ENCODE measurements at places on chromosomes 11 and 22.
A peak's percentile ranks its signal among the peaks of the same experiment; 100 is the strongest.

GRCh38 chr22:45790401-45790800 lies 118.8 kb downstream of the ATXN10 start:
- no peak for DNase-seq

- no peak for DNase-seq
Observed at GRCh38 chr11:31798057-31798553, 13.0 kb downstream of the PAX6 start.

DNA sequence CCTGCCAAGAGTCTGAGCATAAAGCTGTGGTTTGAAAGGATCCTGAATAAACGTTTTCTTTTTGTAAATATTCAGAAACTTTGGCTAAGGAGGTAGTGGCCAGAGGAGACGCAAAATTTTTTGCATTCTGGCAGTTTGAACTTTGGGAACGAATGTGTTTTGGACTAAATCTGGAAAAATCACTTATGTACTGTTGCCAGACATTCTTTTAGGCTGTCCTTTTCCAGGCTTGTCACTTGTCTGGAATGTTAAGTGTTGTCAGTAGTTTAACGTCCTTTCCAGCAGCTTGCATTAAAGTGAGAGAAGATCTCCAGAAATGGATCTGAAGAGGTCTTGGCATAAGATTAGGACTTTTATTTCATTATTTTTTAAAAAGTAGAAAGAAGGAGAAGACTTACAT lies 18.5 kb downstream of the SPECC1L start:
- DNase-seq = no peak

DNA sequence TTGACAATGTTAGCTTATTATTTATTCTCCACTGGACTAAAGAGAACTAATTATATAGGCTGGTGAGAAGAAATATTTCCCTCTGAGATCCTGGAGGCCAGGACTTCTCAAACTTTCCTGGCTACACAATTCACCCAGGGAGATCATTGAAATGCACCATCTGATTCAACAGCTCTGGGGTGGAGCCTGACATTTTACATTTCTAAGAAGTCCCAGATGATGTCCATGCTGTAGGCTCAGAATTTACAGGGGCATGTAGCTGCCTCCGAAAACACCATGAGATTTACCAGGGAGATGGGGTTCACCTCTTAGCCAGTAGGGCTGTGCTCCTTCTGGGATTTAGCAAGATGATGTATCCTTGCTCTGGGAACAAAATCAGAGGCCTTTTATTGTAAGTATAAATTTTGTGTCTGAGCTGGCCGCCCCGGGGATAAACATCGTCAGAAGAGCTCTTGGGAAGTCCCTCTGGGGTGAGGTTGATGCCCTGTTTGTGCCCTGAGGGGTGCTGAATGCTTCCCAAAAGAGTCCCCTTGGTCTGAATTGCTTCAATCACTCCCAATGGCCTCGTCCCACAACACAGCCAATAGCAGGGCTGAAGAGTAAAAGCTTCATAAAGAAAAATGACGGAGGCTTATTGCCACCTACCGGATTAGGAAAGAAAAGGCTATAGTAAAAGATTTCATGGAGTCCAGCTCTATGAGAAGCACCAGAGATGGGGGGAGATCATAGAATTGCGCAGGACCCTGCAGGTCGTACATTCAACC lies 33.4 kb upstream of the API5 start:
- DNase-seq = peak; percentile 22

DNA sequence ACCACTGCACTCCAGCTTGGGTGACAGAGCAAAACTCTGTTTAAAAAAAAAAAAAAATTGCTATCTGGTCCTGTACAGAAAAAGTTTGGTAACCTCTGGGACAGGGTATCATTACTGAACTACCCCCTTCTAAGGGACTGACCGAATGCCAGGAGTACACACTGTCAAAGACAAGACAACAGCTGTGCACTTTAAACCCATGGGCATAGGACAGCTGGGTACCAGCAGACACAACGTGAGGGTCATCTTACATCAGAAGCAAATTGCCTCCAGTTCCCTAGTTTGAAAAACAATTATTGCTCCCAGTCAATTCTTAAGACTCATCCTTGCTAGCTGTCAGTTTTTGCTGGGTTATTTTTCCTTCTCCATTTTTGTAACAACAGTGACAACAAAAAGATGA lies 17.8 kb downstream of the CD59 start:
- no peak for DNase-seq

DNA sequence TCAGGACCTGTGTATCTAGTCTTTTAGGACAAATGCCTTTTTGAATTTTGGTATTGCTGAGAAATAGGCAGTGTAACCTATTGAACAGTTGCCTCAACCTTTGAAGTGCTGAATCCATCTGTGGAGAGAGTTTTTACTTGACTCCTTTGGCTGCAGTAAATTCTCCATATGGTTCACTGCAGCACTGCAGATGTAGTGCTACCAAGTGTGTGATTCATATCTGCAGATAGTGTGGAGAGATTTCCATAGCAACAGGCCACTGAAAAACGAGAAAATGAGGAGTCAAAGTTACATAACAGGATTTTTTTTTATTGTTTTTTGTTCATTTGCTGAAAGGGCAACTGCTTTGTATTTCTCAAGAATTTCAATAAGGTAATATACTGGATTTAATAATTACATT lies 356.1 kb downstream of the RAB38 start:
- DNase-seq = no peak

DNA sequence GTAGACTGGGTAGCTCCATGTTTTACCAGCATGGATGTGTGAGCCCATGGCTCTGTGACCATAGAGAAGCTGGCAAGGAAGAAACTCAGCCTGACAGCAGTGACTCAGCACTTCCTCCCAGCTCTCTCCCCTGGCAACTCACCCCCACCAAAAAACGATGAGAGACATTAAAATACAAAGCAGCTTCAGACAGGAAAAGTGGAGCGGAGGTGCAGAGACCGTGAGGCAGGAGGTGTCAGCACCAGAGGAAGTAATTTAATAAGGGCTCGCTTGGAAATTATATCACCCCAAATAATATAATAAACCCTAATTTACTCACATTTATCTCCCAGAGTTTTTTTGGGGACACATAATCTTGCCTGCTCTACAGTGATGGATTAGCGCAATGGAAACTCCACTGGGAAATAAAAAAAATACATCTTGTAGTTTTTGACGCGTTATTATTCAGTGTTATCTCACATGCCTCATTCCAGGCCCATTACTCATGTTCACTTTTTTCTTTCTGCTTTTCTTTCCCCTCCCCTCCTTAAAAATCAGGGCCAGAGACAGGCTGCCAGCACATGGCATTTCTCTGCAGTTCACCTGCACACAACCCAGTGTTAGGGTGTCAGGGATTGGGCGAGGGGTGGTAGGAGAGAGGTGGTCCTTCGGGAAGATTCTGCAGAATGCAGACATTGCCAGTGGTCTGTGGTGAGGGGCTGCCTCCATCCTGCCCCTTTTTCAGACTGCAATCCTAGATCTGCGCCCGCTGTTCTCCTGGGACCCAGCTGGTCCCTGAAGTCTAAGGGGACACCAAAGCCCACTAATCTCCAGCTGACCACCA lies 170.8 kb downstream of the BUD13 start:
- DNase-seq = no peak

GRCh38 chr22:24413736-24414385 lies 13.5 kb upstream of the ADORA2A start:
- DNase-seq = no peak

DNA sequence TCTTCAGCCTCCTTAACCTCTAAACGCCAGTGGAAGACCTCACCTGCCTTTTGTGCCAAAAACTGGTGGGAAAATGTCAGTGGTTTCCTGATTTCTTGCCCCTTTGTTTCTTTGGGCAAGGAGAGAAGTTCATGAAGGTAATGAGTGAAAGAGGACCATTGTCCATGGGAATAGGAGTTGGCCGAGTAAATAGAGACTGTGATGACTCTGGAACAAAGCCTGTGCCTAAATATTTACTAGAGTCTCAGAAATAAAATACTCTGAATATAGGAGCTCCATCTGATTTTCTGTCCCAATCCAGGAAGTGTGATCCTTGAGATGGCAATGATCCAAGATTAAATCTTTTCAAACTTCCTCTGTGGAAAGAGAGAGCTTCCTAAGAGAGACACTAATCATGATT lies 12.0 kb downstream of the SLC5A1 start:
- DNase-seq = no peak

DNA sequence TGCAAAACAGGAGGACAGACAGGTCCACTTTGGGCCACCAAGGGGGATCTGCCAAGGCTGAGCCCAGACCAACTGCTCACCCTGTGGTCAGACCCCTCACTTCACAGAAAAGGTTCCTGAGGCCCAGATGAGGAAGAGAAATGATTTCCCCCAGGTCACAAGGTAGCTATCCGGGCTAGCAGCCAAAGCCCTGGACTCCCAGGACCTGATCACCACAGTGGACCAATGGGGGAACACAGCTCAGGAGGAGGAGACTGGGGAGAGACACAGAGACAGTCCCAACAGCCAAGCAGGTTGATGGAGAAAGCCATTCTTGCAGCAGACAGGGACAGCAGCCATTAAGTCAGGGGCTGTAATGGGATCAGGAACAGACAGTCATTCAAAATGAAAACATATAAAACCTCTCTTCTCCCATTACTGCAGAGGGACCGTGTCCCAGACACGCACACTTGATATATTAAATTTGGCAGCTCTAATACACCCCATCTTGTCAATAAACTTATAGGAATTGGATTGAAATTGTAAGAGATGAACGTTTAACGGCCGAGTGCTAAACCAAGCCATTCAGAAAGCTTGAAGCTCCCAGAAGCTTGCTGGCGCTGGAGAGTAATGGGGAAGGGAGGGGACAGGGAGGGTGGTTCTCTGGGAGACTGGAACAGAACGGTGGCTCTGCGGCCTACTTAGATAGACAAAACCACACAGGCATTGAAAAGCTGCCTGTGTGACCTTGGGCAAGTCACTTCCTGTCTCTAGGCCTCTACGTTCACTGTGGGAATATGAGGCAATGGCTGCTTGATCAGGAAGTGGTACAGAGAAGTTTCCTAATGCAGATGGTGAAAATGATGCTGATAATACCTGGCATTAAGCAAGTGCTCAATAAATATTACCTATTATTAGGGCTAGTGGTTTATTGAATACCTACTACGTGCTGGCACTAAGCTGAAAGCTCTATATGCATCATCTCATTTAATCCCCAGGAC lies 16.0 kb downstream of the ZMAT5 start:
- DNase-seq = no peak

- no peak for DNase-seq
Observed at GRCh38 chr11:68545796-68546195, 85.2 kb downstream of the PPP6R3 start.

- no peak for DNase-seq
Observed at GRCh38 chr22:43533156-43533530, 121.3 kb downstream of the MPPED1 start.

- no peak for DNase-seq
Observed at GRCh38 chr11:68122936-68123539, 1.9 kb upstream of the CHKA start.

DNA sequence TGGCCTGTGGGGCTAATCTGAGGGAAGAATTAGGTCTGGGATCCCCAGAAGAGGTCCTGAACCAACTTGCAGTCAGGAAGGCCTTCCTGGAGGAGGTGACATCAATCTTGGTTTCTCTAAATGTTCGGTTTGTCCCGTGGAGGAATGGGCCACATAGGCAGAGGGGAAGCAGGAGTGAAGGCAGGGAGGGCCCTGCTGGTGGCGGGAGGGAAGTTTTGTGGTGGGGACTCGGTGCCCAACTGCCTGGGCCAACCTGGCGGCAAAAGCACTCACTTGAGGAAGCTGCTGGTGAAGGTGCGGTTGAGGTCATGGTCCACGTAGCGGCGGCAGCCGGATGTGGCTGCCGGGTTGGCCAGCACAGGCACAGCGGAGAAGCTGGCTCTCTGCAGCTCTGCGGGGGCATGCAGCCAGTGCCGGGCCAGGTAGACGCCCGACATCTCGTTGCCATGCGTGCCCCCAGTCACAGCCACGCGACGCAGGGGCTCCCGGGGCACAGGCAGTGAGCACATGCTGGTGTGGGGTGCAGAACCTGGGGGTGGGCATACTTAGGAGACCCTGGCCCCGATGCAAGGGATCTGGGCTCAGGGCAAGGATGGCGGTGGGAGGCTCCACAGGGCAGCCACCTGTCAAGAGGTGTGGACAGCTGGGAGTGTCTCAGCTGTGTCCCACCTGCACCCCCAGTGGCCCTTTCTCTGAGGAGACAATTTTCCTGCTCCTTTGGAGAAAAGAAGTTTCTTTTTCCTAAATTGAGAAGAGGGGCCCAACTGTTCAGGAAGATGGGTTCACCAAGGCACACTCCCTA lies 3.8 kb downstream of the ACY3 start:
- no peak for DNase-seq

- DNase-seq = no peak
Observed at GRCh38 chr11:27209562-27210005, 153.4 kb downstream of the CCDC34 start.

GRCh38 chr11:63552921-63553320 lies 10.3 kb downstream of the PLAAT2 start:
- no peak for DNase-seq

DNA sequence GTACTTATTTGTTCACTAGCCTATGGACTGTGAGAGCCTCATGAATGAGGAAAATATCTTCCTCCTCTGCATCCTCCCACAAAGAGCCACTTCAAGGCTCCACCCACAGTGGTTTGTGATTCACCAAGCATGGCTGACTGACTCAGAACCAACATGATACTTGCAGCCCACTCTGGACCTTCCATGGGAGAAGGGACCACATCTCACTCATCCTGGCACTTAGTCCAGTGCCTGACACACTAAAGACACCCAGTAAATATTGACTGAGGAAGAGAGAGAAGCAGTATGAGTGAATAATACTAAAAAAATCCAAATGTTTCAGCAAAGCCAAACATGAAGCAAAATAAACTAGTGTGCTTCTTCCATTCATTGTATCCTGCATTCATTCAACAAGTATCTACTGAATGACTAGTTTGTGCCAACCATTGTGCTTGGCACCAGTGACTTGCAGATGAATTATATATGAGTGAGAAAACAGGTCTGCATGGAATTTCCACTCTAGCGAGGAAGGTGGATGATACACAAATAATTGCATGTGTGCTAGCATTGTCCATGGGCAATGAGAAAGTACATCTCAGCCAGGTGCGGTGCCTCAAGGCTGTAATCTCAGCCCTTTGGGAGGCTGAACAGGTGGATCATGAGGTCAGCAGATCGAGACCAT lies 54.9 kb upstream of the BLID start:
- DNase-seq = no peak

DNA sequence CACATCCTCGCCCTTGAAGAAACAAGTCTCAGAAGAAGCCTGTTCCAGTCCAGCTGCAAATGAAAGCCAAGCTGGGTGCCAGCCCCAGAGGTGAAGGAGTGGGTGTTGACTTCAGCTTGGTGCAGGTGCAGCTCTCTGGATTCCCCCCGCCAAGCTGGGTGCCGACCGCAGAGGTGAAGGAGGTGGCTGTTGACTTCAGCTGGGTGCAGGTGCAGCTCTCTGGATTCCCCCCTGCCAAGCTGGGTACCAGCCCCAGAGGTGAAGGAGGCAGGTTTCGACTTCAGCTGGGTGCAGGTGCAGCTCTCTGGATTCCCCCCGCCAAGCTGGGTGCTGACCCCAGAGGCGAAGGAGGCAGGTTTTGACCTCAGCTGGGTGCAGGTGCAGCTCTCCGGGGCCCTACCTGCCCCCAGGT lies 1234.0 kb downstream of the TBC1D22A start:
- no peak for DNase-seq

DNA sequence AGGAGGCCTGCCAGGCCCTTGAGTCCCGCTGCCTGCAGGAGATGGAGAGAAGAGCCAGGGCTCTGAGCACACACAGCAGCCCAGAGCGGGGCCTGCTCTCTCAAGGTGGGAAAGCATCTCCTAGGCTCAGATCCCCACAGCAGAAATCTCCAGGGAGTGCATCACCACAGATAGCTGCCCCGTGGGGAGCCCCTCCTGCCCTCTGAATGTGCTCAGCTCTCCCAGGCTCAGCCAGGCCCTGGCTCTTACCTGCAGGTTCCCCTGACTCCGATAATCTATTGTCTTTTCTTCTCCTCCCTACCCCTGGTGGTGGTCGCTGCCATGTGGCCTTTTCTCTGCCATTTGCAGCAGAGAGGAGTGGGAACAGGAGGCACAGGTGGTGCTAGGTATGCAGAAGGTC lies 49.9 kb downstream of the BTG4 start:
- DNase-seq = no peak

Data from COR-L47 (cell line).